ENCODE measurements at places on chromosomes 11 and 22. TPM values are rescaled to one million over a fixed set of nuclear protein-coding genes. Genes with fewer than 3 reads are reported as not detected.

ART1 gene
- not detected for polyA plus RNA-seq

GAL3ST3 gene
- not detected for polyA plus RNA-seq

OR5D13 gene
- polyA plus RNA-seq: not detected

DRD4 gene
- not detected for polyA plus RNA-seq

SLCO2B1 gene
- polyA plus RNA-seq: not detected

GAL gene
- not detected for polyA plus RNA-seq

VWCE gene
- polyA plus RNA-seq: 0.84 TPM

HPX gene
- 0.46 TPM for polyA plus RNA-seq

EIF1AD gene
- polyA plus RNA-seq: 35.8 TPM

ZNF215 gene
- polyA plus RNA-seq: 1.4 TPM

RBM14 gene
- polyA plus RNA-seq: 80.5 TPM

SHISA8 gene
- polyA plus RNA-seq: 1.7 TPM

GRIA4 gene
- not detected for polyA plus RNA-seq

APOL3 gene
- polyA plus RNA-seq: 52.0 TPM

CD3D gene
- polyA plus RNA-seq: 31.6 TPM

CHRM1 gene
- polyA plus RNA-seq: not detected

MRPL17 gene
- polyA plus RNA-seq: 15.8 TPM

UBASH3B gene
- 1.3 TPM for polyA plus RNA-seq

TPH1 gene
- not detected for polyA plus RNA-seq

FAM180B gene
- not detected for polyA plus RNA-seq

SLC22A25 gene
- not detected for polyA plus RNA-seq

ELMOD1 gene
- polyA plus RNA-seq: not detected

KRTAP5-1 gene
- polyA plus RNA-seq: not detected

NFAM1 gene
- polyA plus RNA-seq: 1.1 TPM

C22orf23 gene
- not detected for polyA plus RNA-seq

AGBL2 gene
- 1.4 TPM for polyA plus RNA-seq

SMIM35 gene
- polyA plus RNA-seq: 0.38 TPM

BBS1 gene
- polyA plus RNA-seq: 10.3 TPM

MS4A6E gene
- not detected for polyA plus RNA-seq

POTEH gene
- 0.13 TPM for polyA plus RNA-seq

DCDC1 gene
- polyA plus RNA-seq: not detected

CRY2 gene
- 39.3 TPM for polyA plus RNA-seq

PRODH gene
- polyA plus RNA-seq: not detected

PANX2 gene
- not detected for polyA plus RNA-seq

OR8A1 gene
- polyA plus RNA-seq: not detected

LIF gene
- not detected for polyA plus RNA-seq

OTOG gene
- polyA plus RNA-seq: not detected

OR52E8 gene
- polyA plus RNA-seq: not detected

OR52A1 gene
- not detected for polyA plus RNA-seq

GAL3ST1 gene
- not detected for polyA plus RNA-seq

SAA2 gene
- 0.35 TPM for polyA plus RNA-seq

ADAMTS8 gene
- polyA plus RNA-seq: not detected

KLHL35 gene
- 0.48 TPM for polyA plus RNA-seq

OR52N2 gene
- not detected for polyA plus RNA-seq

ATG13 gene
- 55.7 TPM for polyA plus RNA-seq

RIMBP3C gene
- 0.29 TPM for polyA plus RNA-seq

CASP12 gene
- polyA plus RNA-seq: not detected

PHLDB1 gene
- polyA plus RNA-seq: not detected

SLC22A6 gene
- polyA plus RNA-seq: not detected

UPK3A gene
- polyA plus RNA-seq: 1.5 TPM

TH gene
- polyA plus RNA-seq: not detected

KIF18A gene
- 1.4 TPM for polyA plus RNA-seq

All from IgD-negative memory B cell (primary cell).